H1 (cell line): ENCODE measurements at places on chromosomes 7 and 10. TPM values are rescaled to one million over a fixed set of nuclear protein-coding genes. Genes with fewer than 3 reads are reported as not detected.
A peak's percentile ranks its signal among the peaks of the same experiment; 100 is the strongest.

The PTPRN2 gene
- 3.6 and 4.5 TPM in 2 replicates for total RNA-seq

The MYPN gene
- total RNA-seq = not detected in 2 replicates

The MMD2 gene
- total RNA-seq = not detected in 2 replicates

The NUTM2E gene
- total RNA-seq = 0.21 and 0.28 TPM in 2 replicates

The SFXN3 gene
- 2.8 and 3.1 TPM in 2 replicates for total RNA-seq

The AGAP3 gene
- total RNA-seq = 66.4 and 68.1 TPM in 2 replicates

The PRSS37 gene
- total RNA-seq = not detected in 2 replicates

DNA sequence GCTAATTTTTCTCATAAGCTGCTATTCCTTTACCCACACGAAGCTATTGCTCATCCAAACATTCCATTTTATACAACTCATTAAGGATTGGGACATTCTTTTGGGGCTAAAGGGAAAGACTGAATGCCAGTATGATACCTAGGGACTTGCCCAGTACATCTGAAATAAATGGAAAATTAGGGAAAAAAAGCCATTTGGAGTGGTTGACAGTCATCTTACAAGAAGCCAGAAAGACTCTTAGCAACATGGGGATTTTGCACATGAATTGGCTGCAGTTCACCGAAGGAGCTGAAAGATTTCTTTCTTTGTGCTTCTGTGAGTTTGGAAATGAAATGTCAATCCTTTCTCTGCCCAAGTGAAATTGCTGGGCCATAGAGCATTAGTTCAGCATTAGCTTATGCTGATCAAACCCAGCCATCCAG is 43.3 kb upstream of the MTURN start:
- DNase-seq = no peak

DNA sequence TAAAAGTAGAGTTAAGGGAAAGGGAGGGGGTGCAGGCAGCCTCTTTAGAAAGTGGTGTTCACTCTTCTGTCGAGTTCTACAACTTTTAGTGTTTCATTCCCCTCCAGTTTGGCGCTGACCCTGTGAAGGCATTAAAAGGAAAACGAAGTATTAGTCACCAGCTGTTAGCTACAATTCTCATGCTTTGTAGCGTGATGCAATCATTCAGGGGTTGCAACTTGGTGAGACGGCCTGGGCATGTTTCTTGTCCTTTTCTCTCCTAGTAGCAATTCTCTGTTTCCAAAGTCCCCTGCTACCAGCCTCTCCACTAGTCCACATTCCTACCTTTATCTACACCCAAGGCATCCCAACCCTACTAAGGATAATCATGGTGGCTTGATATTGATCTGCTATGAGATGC is 33.7 kb upstream of the DGKI start:
- no peak for DNase-seq

DNA sequence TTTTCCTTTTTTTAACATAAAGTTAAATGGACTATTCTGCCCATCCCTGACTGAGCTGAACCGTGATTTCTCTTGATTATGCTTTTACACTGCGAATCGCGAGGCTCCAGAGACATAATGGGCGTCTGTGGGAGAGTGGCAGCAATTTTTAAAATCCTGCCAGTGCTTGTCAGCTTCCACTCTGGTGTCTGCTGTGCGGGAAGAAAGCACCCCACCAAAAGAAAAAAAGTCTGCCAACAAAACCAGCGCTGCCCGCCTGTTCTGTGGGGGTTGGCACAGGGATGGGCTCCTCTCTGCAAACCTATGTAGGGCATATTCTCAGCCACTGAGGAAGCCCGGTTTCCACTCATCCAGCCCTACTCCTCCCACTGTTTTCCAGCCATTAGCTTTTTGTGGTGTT is 592.3 kb upstream of the GALNT17 start:
- peak; percentile 28 for DNase-seq

DNA sequence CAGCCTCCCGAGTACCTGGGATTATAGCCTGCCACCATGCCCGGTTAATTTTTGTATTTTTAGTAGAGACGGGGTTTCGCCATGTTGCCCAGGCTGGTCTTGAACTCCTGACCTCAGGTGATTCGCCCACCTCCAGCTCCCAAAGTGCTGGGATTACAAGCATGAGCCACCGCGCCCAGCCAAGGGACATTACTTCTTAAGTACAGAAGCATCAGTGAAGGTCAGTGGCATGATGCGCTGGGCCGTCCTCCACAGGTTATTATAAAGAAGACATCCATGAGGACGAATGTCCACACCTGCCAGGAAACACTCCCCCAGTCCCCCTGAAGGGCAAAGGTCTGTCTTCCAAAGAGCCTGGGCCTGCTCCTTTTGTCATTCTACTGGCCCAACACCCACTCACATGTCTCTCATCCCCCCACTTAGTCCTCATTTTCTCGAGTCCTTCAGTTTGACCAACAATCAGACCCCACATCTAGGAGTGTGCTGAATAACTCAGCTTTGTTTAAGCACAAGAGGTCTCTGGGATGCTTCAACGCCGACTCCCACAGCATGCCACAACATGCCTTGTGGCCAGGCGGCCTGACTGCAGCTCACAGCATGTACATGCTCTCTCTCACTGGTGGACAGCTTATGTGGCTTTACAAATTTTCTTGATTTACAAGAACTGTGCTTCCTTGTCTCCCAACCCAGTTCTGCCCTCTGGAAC is 73.0 kb downstream of the CTBP2 start:
- DNase-seq = no peak

GRCh38 chr10:67670401-67670800 is 25.6 kb downstream of the CTNNA3 start:
- DNase-seq = no peak

- no peak for DNase-seq
Measured at GRCh38 chr7:25988640-25989039, 163.4 kb upstream of the NFE2L3 start.

DNA sequence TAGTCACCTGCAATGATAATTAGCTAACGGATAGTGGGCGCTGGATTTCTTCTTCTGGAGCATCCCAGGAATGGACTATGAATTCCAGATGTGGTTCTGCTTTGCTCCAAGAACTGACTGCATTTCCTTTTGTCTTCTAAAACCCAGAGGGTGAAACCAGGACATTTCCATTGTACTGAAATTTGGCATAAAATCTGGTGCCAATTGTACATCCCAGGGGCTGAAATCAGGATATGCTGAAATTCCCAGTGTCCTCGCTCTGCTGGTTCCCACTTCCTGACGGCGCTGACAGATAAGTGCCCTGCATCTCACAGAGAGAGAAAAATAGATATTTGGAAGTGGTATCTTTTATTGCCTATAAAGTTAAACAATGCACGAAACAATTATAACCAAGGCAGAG is 31.9 kb downstream of the RBM20 start:
- no peak for DNase-seq

DNA sequence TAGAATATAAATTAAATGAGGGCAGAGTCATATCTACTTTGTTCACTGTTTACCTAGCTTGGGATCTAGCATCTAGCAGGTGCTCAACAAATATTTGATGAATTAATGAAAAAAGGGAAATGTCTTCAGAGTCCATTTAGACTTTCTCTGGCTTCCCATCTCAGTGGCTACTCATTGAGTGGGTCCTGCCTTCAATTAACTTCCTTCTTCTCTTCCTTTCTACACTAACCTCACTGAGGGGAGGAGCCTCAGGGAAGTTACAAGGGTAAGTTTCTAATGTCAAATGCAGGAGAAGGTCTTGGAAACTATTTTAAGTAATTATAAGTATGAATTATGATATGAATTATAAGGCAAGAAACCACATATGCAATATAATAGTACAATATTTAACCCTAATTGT is 28.2 kb upstream of the MPP7 start:
- no peak for DNase-seq

GRCh38 chr7:106111655-106112117 is 426 bp downstream of the SYPL1 start:
- no peak for DNase-seq

DNA sequence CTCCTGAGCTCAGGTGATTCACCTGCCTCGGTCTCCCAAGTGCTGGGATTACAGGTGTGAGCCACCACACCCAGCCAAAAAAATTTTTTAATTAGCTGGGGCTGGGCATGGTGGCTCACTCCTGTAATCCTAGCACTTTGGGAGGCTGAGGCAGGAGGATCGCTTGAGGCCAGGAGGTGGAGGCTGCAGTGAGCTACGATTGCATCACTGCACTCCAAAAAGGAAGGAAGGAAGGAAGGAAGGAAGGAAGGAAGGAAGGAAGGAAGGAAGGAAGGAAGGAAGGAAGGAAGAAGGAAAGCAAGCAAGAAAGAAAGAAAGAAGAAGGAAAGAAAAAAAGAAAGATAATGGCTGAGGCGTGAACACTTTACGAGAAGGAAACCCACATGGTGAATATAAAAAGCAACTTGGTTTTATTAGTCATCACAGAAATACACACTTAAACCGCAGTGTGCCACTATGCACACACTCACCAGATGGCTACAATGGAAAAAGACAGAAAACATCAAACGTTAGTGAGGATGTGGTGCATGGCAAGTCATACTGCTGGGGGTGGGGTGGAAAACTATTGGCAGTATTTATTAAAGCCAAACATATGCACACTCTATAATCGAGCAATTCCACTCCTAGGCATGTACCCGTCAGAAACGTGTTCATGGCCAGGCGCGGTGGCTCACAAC is 4.4 kb upstream of the CCL26 start:
- DNase-seq = no peak

GRCh38 chr7:128921866-128922440 is 11.4 kb upstream of the KCP start:
- DNase-seq = no peak

DNA sequence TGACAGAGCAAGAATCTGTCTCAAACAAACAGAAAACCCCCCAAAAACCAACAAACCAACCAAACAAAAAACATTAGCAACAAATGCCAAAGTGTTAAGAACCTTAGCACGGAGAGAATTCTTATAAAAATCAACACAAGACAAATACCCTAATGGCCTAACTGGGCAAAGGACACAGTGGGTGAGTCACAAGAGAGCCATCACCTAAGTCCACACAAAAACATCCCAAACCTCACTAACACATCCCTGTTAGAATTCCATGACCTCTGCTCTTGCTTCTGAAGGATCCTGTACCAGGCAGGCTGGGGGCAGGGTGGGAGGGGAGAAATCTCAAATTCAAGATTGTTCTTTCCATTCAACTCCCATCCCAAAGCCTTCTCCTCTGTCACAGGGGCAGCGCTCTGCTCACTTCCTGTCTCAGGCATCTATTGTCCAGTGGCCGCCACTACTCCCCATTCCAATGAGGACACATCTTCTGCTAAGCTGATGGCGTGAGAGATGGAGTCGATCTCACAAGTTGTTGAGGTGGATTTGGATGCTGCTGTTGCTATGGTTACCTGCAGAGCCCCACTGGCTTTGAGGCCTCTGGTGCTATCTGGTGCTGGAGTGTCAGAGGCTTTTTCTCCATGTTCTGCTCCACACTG is 9.2 kb downstream of the IL15RA start:
- no peak for DNase-seq

DNA sequence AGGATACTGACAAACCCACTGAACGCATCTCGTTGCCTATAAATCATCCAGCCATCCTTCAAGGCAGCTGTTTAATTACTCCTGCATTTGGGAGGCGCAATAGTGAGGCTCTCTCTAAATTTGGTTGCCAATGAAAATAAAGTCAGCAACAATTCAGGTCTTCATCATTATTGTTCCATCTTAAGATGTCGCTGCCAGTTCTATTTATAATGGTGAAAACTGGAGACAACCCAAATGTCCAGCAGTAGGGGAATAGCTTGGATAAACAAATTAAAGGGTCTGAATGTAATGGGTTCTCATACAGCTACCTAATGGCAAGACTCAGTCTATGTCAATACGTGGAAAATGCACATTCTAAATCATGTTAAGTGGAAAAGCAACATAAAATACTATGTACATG is 120.1 kb upstream of the PLXNA4 start:
- DNase-seq = no peak

DNA sequence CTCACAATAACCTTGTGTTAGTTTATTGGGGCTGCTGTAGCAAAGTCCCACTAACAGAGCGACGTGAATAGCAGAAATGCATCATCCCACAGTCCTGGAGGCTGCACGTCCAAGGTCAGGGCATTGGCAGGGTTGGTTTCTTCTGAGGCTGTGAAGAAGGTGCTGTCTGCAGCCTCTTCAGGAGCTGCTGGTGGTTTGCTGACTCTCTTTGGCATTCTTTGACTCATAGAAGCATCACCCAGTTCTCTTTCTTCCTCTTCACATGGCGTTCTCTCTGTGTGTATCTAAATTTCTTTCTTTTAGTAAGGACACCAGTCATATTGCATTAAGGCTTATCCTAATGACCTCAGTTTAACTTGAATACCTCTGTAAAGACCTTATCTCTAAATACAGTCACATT is 428.4 kb upstream of the KLF6 start:
- no peak for DNase-seq

- DNase-seq = no peak
Measured at GRCh38 chr10:62632071-62632809, 172.3 kb upstream of the ADO start.

DNA sequence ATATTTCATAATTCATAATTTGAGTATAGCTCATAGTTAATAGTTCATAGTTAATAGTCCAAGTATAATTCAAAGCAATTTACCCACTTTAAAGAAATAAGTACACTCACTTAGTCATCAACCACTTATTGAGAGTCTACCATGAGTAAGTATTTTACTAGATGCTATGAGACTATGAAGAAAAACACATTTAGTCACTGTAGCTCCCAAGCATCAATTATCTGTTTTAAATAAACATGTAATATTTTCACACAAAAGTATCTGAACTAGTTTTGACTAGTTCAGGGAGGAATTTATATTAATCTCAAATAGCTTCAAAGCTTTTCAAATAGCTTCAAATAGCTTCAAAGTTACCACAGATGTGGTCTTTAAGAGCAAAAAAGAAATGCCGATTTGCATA is 119.2 kb downstream of the ANK3 start:
- no peak for DNase-seq

DNA sequence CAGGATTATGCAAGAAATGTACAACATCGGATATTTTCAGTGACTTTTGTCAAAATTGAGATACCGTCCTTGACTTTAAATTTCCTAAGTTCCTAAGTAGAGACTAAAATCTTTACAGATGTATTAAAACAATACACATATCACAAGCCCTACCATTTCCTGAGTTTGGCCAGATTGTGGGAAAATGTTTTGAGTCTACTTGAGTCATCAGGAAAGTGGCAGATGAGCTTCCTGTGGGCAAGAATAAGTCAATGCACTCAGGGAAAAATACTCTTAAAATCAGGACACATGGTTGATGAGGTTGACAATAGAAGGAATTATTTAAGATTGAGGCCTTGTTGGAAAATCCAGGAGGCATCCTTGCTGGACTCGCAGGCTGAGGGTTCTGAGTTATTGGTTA is 162.5 kb downstream of the SNX10 start:
- DNase-seq = no peak
